ENCODE measurements at places on chromosomes 7 and 10.

DNA sequence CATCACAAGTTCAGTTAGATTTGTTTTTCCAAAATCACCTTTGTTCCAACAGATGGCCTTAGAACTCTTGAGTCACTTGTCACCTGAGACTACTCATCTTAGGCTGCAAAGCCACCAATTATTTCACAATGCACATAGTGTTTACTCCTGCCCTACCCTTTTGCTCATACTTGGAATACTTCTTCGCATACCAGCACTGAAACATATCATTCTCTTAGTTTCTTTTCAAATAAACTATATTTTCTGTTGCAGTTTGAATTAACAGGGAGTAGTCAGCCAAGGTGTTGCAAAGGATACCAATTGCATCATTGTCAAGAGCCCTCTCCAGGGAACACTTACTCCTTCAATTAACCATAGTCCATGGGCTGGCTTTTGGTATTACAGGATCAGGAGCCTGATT is 71.0 kb downstream of the CASD1 start:
- no peak for DNase-seq

GRCh38 chr7:81482600-81483186 is 287.2 kb downstream of the HGF start:
- no peak for DNase-seq

GRCh38 chr7:2601065-2601464 is 30.7 kb upstream of the TTYH3 start:
- DNase-seq: no peak

- no peak for DNase-seq
These were observed 78.3 kb downstream of the ST8SIA6 start for GRCh38 chr10:17375936-17376584.

GRCh38 chr10:125201108-125201524 is 40.8 kb upstream of the CTBP2 start:
- no peak for DNase-seq

- no peak for DNase-seq
These were observed 71.4 kb downstream of the KCNMA1 start for GRCh38 chr10:77566236-77566635.

DNA sequence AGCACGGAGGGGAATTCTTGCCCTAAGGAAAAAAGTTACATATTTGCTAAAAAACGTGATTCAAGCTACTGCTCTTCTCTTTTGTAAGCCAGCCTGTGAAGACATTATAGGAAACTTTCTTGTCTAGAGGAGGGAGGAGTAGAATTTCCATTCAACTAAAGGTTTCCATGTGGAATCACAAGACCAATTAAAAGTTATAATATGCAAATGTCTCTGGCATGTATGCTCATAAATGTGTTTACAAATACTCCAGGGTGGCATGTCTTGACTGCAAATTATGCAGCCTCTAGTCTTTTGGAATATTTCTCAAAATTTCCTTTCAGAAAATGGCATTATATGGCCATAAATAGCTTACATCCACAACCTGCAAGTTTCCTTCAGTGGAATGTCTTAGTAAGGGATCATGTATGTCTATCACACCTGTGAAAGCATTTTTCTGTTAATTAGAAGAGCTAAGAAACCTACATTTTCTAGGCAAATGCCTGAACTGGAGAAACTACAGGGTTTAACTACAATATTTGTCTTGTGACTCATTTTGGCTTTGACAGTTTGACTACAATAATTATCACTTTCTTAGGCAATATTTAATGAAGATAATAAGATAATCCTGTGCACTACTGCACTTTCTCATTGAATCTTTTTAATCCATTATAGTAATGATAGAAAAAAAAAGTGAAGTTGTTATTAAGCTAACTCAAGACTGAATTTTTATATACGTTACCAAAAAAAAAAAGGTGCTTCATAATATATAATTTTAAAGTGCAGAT is 111.1 kb upstream of the C10orf90 start:
- DNase-seq: no peak

DNA sequence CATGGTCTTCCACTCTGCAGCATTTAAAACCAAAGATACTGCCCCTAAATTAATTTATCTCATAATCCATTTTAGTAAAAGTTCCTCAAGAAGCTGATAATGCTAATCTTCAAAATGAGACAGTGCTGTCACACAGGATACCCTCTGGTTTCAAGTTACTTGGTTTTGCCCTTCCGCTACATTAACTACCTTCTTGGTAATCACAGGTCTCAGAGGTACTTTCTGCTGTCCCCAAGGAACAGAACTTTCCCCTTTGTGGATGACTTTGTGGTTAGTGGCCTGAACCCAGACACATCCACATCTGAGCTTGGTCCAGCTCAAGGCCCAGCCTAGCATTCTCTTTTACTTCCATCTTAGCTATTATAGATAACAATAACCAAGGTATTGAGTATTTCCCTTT is 88.8 kb upstream of the TMEM26 start:
- no peak for DNase-seq

DNA sequence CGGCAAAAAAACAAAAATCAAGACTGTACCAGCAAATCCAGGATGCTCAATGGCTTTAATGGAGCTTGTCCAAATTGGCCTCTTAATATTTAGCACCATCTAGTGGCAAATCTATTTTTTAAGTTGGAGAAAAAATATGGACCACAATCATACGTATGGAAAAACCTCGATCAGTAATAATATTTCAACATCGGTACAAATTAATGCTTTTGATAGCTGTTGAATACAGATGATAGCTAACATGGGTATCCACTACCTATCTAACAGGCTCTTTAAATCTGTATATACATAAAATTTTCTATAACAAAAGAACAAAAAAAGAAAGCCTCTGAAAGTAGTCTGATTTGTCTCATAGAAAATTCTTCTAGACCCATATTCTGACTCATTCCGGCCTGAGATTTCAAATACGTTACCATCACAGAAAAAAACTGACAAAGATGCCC is 29.2 kb downstream of the COA1 start:
- DNase-seq: no peak

Measured in cortex of kidney (tissue), 1 donor.